ENCODE measurements at places on chromosomes 12 and 14. TPM values are rescaled to one million over a fixed set of nuclear protein-coding genes. Genes with fewer than 3 reads are reported as not detected.

Gene GLIPR1L2
- total RNA-seq: 0.34 TPM

Gene KLHL33
- 0.05 TPM for total RNA-seq

Gene HVCN1
- 0.11 TPM for total RNA-seq

Gene CYP46A1
- total RNA-seq: not detected

Gene PCNX4
- 31.7 TPM for total RNA-seq

Gene TNFAIP2
- total RNA-seq: 46.0 TPM

Gene MAP1LC3B2
- total RNA-seq: 0.26 TPM

Gene ABCC9
- total RNA-seq: 0.13 TPM

Gene MYH6
- not detected for total RNA-seq

Gene KCNA1
- total RNA-seq: not detected
